Peyer's patch (tissue), 4 donors: ENCODE measurements at places on chromosomes 3 and 15. TPM values are rescaled to one million over a fixed set of nuclear protein-coding genes. Genes with fewer than 3 reads are reported as not detected.

DNA sequence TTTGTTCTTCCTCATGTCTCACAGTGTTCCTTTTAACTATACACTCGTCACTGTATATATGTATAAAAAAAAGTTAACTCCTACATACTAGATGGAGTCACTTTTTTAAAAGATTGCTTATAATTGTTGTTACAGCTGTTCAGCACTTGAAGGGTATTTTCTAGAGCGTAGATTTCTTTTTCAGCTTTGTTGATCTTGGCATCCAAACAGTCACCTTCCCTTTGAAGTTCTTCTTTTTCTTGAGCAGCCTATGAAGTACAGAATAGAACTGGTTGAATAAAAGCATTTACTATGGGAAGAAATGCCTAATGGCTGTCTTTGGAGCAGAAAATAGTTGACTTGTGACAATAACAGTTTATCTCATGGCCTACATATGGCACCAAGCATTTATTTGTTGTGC lies 17.8 kb downstream of the TTC14 start:
- no peak overlapping the region for H3K4me3 ChIP-seq
- no peaks in the 10 kb centered on the region for H3K4me1 ChIP-seq
- no peak for DNase-seq
- H3K36me3 ChIP-seq = no peaks in the 10 kb centered on the region

DNA sequence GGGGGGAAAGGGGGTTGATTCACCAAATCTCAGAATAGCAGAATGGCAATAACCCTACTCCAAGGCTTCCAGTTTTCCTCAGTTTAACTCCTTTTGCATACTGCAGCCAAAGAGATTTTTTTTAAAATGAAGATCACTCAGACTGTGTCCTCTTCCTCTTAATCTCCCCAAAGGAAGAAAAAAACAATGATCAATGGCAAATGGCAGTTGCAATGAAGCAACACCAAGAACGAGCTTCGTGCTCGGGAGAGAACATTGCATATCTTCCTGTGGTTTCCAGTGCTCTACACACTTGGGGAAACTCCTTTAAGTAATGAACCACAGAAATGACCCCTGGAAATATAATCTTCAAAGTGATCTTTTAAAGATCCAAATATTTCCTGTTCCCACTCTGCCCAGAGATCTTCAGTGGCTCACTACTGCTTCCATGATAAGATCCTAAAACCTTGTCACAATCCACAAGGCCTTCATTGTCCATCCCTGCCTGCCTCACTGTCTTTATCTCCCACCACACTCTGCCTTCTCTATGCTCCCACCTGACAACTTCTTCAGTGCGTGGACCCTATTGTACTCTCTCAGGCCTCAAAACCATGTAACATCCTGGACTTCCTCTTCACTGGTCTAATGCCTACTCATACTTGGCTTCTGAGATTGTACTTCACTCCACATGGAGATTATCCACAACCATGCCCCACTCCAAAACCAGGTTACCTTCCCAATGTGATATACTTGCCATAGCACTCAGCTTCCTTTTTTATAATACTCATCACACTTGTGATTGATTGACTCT lies 394.8 kb downstream of the FHIT start:
- no peak overlapping the region for H3K27ac ChIP-seq
- H3K36me3 ChIP-seq = no peaks in the 10 kb centered on the region
- no peak overlapping the region for H3K4me3 ChIP-seq
- no peaks in the 10 kb centered on the region for H3K27me3 ChIP-seq

- no peak for DNase-seq
- H3K4me3 ChIP-seq = no peak overlapping the region
- no peaks in the 10 kb centered on the region for H3K4me1 ChIP-seq
- H3K27ac ChIP-seq = no peak overlapping the region
These were observed 24.5 kb upstream of the IDH2 start for GRCh38 chr15:90126596-90127435.

GRCh38 chr3:152797751-152798432 lies 37.0 kb upstream of the P2RY1 start:
- no peaks in the 10 kb centered on the region for H3K27me3 ChIP-seq
- no peak for DNase-seq
- H3K4me3 ChIP-seq = no peak overlapping the region
- no peak overlapping the region for H3K27ac ChIP-seq

GRCh38 chr15:57376696-57377477 lies 582 bp downstream of the CGNL1 start:
- H3K4me1 ChIP-seq = peaks cover 4% of the 10 kb centered on the region
- H3K4me3 ChIP-seq = peak overlapping the region; percentile 70
- H3K27me3 ChIP-seq = no peaks in the 10 kb centered on the region
- no peaks in the 10 kb centered on the region for H3K36me3 ChIP-seq

DNA sequence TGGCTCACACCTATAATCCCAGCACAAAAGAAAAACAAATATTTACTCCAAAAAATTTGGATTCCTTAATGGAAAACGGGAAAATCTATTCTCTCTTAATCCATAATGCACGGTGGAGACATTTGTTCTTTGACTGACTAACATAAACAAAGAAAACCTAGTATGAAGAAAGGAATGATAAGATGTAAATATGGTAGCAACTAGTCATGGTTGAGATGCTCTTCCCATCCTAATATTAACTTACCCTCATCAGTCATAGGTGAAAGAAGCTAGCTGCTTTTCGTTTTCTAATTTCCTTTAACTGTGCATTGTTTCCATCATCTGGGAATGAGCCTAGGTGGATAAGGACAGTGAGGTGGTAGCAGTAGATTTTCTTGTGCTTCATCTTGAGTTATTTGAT lies 22.0 kb downstream of the MAP4 start:
- no peaks in the 10 kb centered on the region for H3K27me3 ChIP-seq
- no peaks in the 10 kb centered on the region for H3K4me1 ChIP-seq
- DNase-seq = no peak

- DNase-seq = peak; percentile 85
- peak overlapping the region; percentile 91 for H3K27ac ChIP-seq
- no peaks in the 10 kb centered on the region for H3K27me3 ChIP-seq
- peaks cover 20% of the 10 kb centered on the region for H3K4me1 ChIP-seq
- H3K36me3 ChIP-seq = no peaks in the 10 kb centered on the region
These were observed 2.0 kb upstream of the HYAL2 start for GRCh38 chr3:50324351-50325112.

DNA sequence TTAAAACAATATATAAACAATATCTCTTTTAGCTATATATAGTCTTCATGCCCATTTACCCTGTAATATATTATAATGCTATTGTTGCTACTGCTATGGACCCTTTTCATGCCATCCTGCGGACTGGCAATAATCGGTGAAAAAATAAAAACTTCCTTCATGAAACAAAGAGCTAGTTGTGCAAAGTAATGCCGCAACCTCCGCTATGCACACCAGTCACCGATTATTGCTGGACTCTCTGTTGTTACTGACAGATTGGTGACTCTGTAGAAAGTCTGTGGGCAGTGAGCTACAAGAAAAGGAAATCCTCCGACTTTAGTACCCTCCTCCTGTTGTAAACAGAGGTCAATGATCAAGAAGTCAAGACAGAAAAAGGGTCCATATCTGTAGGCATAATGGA lies 17.9 kb upstream of the ICE2 start:
- no peaks in the 10 kb centered on the region for H3K4me1 ChIP-seq
- no peak overlapping the region for H3K27ac ChIP-seq

Gene CSPG5
- 1.7 TPM for total RNA-seq

Gene WDR49
- 3.0 TPM for total RNA-seq

Gene ROBO1
- 9.5 TPM for total RNA-seq

Gene SLC9C1
- 0.67 TPM for total RNA-seq
